ENCODE measurements at places on chromosomes 7 and 10. TPM values are rescaled to one million over a fixed set of nuclear protein-coding genes. Genes with fewer than 3 reads are reported as not detected.

- no peaks in the 10 kb centered on the region for H3K27me3 ChIP-seq
- no peak overlapping the region for H3K4me3 ChIP-seq
- no peaks in the 10 kb centered on the region for H3K4me1 ChIP-seq
- no peak for DNase-seq
Observed at GRCh38 chr10:119438717-119439116, 103.8 kb downstream of the RGS10 start.

- H3K27me3 ChIP-seq, result no peaks in the 10 kb centered on the region
- H3K27ac ChIP-seq, result no peak overlapping the region
Observed at GRCh38 chr10:69976795-69977546, 75.7 kb upstream of the MACROH2A2 start.

DNA sequence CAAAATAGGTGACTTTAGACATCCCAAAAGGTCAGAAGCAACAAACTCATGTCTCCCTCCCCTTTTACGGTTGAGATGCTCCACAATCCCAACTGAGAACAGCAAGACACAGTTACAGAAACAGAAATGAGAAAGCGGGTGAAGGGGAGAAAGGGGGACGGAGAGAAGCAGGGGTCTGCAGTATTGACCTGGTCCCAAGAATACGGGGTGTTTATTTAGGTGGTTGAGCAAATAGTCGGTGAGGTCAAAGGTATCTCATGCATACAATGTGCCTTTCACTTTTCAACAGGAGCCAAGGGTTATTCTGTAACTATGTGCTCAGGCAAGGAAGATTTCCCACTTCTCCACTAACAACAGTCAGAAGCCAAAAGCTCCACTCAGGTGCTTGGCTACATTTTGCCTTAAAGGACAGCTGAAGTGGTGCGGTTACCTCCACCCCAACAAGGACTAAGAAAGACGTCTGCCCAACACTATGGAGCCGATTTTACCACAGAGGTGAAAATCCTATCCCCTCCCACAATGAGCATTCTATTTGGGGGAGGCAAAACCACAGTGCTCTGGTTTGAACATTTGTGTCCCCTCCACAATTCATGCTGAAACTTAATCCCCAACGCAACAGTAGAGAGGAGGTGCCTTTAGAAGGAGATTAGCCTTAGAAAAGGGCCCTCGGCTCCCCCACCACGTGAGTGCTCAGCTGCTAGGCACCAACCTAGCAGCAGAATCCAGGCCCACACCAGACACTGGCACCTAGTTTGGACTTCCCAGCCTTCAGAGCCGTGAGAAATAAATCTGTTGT lies 77.9 kb downstream of the PARD3 start:
- no peak for DNase-seq
- no peak overlapping the region for H3K27ac ChIP-seq
- peaks cover 5% of the 10 kb centered on the region for H3K27me3 ChIP-seq
- no peaks in the 10 kb centered on the region for H3K4me1 ChIP-seq
- no peaks in the 10 kb centered on the region for H3K36me3 ChIP-seq

- H3K4me1 ChIP-seq, result no peaks in the 10 kb centered on the region
- H3K36me3 ChIP-seq, result no peaks in the 10 kb centered on the region
- H3K27me3 ChIP-seq, result no peaks in the 10 kb centered on the region
Observed at GRCh38 chr7:41114131-41114530, 588.8 kb downstream of the INHBA start.

GRCh38 chr10:125146791-125147579 lies 13.4 kb downstream of the CTBP2 start:
- H3K27ac ChIP-seq, result no peak overlapping the region
- H3K4me1 ChIP-seq, result no peaks in the 10 kb centered on the region
- H3K4me3 ChIP-seq, result no peak overlapping the region
- H3K27me3 ChIP-seq, result no peaks in the 10 kb centered on the region
- no peak for DNase-seq

Gene MAGI2
- total RNA-seq, result 0.23 TPM
